Stimulated activated CD8-positive, alpha-beta memory T cell treated with anti-CD3 and anti-CD28 coated beads, Interleukin-4, amount 100 ng/mL, for 4 hours (primary cell): ENCODE measurements at places on chromosomes 5 and 9.

- DNase-seq: no peak
Observed at GRCh38 chr5:138565100-138565821, 9.9 kb downstream of the HSPA9 start.

GRCh38 chr5:67238191-67238590 lies 41.6 kb upstream of the CD180 start:
- DNase-seq: no peak

DNA sequence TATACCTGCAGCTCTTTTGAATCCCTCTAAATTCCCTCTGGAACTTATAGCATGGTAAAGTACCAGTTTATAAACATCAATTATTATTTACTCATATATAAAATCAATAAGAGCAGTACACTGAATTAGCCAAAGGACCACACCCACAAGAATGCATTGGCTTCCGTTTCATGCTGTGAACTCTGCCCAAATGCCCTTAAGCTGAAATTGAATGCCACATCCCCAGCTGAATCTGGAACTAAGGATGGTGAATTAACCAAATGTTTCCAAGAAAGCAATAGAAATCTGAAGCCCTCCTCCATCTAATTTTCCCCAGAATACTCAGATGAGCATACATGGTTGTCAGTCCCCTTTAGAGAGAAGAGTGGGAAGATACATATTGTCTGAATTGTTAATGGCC lies 436.4 kb upstream of the FTMT start:
- no peak for DNase-seq

DNA sequence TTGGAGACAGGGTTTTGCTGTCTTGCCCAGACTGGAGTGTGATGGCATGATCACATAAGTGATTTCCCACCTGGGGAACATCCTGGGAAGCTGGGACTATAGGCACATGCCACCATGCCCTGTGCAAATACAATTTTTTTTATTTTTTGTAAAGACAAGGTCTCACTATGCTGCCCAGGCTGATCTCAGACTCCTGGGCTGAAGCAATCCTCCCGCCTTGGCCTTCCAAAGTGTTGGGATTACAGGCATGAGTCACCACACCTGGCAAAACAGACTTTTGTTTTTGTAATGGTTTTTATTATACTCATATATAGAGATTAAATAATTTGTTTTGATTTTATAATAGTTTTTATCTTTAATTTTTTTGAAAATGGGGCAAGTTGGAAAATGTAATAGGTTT lies 14.7 kb downstream of the DNAJC25 start:
- no peak for DNase-seq

- no peak for DNase-seq
Observed at GRCh38 chr9:35490155-35490909, 421 bp downstream of the RUSC2 start.

- no peak for DNase-seq
Observed at GRCh38 chr9:9004810-9005209, 1205.2 kb upstream of the DMAC1 start.

DNA sequence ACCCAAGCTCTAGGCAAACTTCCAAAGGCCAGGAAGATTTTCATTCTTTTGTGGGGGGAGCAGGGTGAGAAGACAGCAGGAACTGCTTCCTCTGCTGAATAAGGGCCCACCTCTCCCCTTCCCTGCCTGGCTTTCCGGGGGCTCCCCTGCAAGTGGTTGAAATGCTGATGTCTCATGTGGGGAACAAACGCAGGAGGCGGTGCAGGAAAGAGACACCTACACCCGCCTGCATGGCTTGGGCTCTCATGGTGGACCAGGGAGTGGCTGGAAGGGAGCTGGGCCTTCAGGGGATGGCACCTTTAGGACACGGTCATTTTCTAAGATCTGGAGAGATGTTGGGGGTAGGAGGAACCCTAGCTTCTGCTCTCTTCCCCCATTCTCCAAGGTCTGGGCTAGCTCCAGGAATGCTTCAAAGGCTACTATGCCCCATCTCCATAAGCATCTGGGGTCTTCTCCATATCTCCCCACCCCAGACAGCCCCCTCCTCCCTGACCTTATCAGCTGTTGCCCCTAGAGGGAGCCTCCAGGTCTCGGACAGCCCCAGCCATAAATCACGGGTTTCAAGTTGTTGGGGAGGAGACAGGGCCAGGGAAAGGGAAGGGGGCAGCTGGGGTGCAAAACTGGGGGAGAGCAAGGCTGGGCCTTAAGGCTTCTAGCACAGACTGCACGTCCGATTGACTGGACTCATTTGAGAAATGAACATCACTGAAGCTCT lies 76.6 kb downstream of the PSD2 start:
- no peak for DNase-seq

GRCh38 chr5:143886096-143886495 lies 74.1 kb downstream of the HMHB1 start:
- DNase-seq: no peak

DNA sequence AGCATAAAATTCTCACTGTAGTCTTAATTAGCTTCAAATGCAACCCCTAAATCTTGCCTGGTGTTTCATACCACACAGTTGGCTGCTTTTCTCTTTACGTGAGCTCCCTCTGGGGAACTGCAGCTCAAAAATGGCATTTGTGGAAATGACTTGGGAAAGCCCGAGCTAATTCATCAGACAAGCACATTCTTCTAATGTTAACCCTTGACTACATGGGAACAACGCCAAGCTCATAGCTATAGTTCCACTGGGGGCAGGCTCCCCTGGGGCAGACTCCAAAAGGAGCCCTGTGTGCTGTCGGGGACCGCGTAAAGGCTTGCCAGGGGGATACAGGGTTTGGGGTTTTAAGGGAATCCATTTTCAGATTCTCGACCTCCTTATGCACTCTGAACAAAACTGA lies 301.4 kb upstream of the DAP start:
- DNase-seq: no peak

DNA sequence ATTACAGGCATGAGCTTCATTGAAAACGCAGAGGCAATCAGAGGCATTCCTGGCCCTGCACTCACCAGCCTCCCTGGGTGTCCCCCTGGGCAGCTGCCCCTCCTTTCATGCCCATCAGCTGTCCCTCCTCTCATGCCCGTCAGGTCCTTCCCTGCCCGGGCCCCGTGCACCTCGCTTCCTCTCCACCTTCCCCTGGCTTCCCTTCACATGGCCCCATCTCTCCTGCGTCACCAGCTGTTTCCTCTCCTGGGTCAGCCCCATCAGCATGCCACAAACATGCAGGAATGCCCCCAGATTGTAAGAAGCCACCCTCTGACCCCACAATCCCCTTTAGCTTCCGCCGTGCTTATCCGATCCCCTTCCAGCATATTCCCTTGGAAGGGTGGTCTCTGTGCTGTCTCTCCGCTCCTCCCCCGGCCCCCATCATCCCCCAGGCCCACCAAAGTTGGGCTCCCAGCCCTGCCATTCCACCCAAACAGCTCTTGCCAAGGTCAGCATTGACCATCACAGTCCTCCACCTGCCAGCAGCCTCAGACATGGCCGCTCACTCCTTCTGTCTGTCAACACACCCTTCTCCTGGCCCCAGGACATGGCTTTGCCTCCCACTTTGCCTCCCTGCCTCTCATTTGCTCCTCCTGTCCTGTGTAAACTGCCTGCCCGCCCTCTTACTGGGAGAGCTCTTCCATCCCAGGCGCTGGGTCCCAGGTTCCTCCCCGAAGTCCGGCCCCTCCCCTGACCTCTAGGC lies 98.6 kb upstream of the IER5L start:
- DNase-seq: no peak

- DNase-seq: no peak
Observed at GRCh38 chr9:20001058-20001457, 212.2 kb upstream of the SLC24A2 start.

DNA sequence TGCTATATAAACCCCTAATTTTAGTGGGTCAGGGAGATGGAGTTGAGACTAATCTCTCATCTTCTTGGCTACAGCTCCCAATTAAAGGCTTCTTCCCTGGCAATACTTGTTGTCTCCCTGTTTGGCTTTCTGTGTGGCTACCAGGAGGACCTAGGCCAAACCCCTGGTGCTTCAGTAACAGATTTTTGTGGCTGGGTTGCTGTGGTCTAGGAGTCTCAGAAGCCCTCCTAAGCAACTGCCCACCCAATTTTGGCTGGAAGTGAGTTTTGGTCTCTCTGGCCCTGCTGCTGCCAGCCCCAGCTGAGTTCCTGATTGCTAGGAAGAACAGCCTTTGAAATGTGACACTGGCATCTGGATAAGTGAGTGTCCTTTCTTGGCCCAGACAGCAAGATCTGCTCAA lies 9.8 kb downstream of the RIGI start:
- DNase-seq: no peak

DNA sequence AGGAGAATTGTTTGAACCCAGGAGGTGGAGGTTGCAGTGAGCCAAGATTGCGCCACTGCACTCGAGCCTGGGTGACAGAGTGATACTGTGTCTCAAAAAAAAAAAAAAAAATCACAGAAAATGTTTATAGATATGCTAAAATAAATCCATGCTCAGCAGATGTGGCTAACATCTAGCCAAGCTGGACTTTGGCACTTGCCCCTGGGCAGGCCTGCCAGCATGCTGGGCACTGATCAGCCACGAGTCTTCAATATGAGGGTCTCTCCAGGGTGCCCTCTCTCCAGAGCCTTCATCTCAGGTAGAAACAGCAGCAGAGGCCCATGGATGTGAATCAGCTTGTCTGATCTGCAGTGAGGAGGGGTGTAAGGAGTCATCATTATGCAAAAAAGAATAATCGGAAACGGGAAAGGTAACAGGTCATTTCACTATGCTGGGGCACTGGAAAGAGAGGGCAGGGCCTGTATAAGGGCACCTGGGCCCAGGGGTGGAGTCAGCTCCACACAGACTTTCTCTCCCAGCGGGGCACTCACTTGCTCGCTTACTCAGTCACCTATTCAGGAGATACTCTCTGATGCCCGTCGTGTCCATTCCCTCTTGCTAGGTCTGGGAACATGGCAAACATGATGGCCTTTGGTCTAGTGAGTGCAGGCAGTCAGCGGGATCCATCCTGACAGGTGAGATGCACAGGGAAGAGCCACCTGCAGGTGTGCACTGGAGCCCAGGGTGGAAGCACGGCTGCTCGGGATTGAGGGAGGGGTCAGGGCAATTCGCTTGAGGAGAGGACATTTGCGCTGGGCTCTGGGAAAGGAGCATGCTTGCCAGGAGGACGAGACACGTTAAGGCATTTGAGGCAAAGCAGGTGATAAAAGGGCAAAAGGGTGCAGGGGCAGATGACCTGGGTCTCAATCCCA lies 17.1 kb downstream of the RNF44 start:
- no peak for DNase-seq

- DNase-seq: no peak
Observed at GRCh38 chr5:14487897-14488570, 93.6 kb upstream of the OTULINL start.

GRCh38 chr5:59819806-59820205 lies 73.7 kb downstream of the PDE4D start:
- DNase-seq: no peak

DNA sequence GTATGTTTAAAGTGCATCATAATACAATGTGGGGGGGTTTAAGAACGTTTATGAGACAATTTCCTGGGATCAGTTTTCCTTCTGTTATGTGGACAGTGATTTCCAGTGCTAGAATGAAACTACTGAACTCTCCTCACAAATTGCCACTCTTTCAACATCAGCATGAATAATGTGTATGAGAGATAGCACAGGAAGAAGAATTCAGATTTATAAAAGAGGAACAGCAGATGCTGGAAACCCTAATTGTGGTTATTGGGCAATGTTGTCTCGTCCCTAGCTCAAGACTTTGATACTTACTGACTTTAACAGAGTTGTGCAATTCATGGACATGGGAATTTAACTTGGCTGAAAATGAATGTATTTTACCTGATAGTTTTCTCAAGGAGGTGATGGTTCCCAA lies 410.8 kb upstream of the MEF2C start:
- no peak for DNase-seq

DNA sequence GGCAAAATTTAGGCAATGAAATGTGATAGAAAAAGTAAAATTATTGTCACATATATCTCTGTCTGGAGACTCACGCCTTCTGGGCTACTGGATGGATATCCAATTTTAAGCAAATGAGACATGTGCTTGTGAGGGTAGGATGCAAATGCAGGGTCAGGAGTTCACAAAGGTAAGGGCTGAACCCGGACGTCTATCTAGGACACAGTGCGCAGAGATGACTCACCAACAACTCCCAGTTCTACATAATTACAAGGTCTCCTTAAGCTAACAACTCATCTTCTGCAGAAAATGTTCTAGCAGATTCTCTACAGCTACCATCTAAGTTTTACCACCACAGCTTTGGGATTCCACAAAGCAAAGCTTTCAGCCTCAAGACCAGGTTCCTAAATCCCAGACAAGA lies 160.5 kb downstream of the ENTREP1 start:
- no peak for DNase-seq

- DNase-seq: no peak
Observed at GRCh38 chr9:93902780-93903655, 52.1 kb downstream of the BARX1 start.

GRCh38 chr9:115643948-115644727 lies 509.5 kb upstream of the PAPPA start:
- no peak for DNase-seq

GRCh38 chr5:155591273-155591672 lies 577.7 kb downstream of the KIF4B start:
- DNase-seq: no peak

GRCh38 chr9:71368157-71368556 lies 246.7 kb upstream of the TRPM3 start:
- no peak for DNase-seq

DNA sequence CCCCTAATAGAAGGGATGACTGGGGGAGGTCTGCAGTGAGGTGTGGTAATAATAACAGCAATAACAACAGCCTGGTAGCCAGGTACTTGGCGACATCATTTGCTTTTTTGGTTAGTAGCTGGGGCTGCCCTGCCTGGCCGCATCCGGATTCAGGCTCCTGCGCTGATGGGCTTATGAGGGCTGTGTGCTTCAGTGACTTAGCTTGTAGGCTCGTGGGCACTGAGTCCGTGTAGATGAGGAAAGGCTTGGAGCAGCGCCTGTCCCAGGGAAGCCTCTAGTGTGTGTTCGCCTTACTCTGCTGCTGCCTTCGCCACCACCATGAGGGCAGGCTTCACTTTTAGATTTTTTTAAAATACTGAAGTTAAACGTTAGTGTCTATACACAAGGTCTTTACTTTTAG lies 4.5 kb downstream of the NDUFS6 start:
- DNase-seq: no peak

GRCh38 chr5:150710165-150710564 lies 9.3 kb upstream of the RBM22 start:
- no peak for DNase-seq

GRCh38 chr9:504921-505740 lies 290.5 kb downstream of the DOCK8 start:
- no peak for DNase-seq

- no peak for DNase-seq
Observed at GRCh38 chr5:40480392-40480791, 199.3 kb upstream of the PTGER4 start.

DNA sequence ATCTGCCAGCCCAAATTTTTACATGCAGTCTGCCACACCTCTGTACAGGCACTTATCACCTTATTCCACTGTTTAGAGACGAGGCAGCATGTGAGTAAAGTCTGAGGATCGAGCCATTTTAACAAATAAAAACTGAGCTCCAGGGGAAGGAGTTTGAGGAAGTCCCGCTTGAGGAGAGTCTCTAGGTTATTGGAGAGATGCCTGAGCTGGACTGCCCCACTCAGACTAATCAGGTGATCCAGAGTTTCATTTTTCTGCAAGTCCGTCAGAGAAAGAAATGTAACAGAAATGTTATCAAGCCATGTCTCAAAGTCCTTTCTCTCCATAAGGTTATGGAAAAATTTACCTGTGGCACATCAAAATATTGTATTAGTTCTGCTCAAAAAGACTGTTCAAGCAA lies 5.3 kb downstream of the FBXW2 start:
- no peak for DNase-seq
